ENCODE measurements at places on chromosomes 2 and 18.
A peak's percentile ranks its signal among the peaks of the same experiment; 100 is the strongest.

DNA sequence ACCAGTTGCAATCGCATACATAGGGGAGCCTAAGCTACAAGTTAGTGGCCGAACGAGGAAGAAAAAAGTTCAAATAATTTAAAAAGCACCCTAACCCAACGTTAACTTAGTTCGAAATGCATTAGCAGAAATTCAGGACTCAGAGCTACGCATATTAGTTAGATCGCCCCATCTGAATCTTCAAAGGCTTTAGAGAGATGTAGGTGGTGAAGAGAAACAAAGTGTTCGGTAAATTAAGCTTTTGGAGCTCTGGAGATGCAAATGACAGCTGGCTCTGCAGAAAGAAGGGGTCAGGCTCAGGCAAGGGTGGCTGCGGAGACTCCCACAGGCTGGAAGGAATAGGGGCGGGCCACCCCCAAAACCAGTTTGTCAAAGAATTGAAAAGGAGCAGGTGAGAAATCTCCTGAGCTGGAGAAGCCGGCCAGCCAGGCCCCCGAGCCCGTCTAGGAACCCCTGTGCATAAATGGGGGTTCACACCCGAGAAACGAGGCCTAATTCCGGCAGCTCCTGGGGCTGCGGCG is 621 bp downstream of the TXNL1 start:
- DNase-seq: peak; percentile 9

DNA sequence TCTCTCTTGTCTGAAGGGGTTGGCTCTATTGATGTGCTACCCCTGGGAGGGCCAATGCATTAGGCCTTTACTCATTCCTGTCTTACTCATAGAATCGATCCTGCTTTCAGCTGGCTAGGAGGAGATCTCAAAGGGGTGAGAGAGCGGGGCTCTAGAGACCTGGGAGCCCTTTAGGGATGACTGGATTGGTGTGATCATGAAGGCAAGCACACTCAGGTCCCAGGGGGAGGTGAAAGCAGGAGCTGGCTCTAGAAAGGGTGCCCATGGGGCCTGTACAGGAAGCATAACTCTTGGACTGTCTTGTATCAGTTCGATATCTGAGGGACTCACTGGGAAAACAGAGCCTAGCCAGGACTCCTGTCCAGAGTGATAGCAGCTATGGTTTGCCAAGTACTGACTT is 47.8 kb downstream of the INPP4A start:
- no peak for DNase-seq

DNA sequence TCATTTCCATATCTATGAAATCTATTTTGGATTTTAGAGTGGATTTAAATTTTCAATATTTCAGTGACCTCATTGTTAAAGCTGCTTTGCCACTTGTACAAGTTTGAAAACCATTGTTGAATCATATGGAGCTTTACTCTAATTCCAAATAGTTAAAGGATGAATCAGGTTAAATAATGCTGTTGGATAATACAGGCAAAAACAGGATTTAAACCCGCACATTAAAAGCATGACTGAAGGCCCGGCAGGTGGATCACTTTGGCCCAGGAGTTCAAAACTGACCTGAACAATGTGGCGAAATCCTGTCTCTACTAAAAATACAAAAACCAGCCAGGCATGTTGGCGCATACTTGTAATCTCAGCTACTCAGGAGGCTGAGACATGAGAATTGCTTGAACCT is 68.3 kb downstream of the RIF1 start:
- DNase-seq: no peak

GRCh38 chr2:171762879-171763573 is 75.8 kb downstream of the DYNC1I2 start:
- no peak for DNase-seq

DNA sequence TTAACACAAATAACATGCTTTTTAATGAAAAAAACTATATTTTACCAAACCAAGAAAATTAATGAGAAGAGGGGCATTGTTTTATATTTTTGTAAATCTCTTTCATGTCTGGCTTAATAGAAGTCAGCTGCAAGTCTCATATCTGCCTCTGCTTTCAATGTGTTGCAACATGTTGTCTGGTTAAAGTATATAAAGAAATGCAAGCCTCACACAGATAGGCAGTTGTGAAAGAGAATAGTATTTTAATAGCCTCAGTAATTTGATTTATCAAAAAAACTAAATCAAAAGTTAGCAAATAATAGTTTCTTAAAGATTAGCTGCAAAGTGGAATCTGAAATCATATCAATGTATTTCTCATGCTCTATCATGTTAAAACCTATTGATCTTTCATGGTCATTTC is 52.9 kb upstream of the NCOA1 start:
- no peak for DNase-seq

DNA sequence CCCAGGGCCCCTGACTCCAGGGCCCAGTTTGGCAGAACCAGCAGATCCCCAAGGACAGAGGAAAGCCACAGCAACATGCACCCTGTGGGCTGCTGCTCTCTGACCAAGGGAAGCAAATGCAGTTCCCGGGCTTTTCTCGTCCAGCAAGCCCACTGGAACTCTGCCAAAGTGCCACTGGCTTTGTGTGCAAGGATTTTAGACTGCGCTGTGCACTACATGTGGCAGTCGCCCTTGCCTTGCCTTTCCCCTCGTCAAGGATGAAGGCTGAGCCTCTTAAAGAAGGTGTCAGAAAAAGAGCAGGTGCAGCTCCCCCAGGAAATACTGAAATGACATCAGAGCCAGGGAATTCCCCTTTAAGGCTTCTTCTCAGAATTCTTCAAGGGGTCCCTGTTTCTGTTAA is 199.2 kb downstream of the TFCP2L1 start:
- DNase-seq: no peak

GRCh38 chr2:45083175-45083574 is 73.9 kb upstream of the SIX2 start:
- DNase-seq: no peak

- no peak for DNase-seq
Measured at GRCh38 chr2:199197448-199197847, 260.3 kb downstream of the SATB2 start.

DNA sequence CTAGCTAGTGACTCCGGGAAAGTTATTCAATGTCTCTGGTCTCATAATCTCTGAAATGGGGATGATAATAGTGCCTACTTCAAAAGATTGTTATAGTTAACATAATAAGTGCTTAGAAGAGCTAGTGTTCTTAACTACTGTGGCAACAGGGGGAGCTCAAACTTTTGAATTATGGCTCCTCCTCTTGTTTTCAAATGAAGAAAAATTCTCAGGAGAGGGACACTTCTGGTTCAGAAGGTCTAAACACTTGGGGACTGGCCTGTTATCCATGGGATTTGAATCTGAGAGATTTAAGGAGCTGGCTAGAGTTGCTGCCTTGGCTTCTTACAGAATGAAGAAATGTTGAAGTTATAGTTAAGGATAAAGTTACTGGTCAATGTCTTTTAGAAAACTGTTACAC is 92.2 kb upstream of the ITGB6 start:
- no peak for DNase-seq

DNA sequence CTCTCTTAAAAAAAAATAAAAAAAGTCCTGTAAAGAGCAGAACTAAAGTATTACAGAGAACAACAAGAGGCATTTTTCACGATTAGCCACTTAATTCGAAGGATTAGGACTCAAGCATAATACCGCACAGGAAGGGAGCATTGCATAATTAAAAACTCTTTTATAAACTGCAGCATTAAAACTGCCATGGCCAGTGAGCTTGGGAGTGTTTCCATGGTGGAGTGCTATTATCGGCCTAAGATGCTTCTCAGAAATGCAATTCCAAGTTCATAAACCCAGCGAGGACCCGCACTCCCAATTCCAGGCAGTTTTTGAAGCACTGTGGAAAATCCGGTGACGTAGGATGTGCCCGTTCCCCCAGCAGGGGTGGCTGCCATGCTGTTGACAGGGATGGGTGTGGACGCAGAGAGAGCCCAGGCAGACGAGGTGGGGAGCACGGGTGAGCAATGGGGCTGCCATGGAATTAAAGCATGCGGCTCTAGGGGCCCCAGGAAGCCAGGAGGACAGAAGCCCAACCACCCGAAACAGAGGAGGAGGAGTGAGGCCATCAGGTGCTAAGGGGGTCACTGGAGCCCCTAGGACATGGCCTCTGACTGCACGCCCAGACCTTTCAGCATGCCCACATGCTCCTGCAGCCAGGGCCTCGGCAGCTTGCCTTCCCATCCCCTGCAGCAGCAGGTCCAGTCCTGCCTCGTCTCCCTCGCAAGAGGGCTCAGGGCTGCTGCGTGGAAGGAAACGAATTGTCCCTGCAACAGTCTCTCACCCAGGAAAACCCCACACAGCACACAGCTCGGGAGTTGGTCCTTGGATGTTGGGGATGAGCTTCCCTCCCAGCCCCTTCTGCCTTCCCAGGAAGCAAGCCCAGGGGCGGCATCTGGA is 233.4 kb downstream of the NDUFA10 start:
- no peak for DNase-seq

- no peak for DNase-seq
Measured at GRCh38 chr2:140994856-140995255, 1136.0 kb downstream of the LRP1B start.

GRCh38 chr18:48393776-48394175 is 15.4 kb downstream of the ZBTB7C start:
- DNase-seq: no peak

- no peak for DNase-seq
Measured at GRCh38 chr2:217732992-217733391, 269.8 kb downstream of the TNS1 start.

Data from activated T-helper 1 cell treated with anti-CD3 and anti-CD28 coated beads, Interleukin-2, amount 50 U/mL, for 16 hours (primary cell).